ENCODE measurements at places on chromosomes 5 and 9. TPM values are rescaled to one million over a fixed set of nuclear protein-coding genes. Genes with fewer than 3 reads are reported as not detected.

DNA sequence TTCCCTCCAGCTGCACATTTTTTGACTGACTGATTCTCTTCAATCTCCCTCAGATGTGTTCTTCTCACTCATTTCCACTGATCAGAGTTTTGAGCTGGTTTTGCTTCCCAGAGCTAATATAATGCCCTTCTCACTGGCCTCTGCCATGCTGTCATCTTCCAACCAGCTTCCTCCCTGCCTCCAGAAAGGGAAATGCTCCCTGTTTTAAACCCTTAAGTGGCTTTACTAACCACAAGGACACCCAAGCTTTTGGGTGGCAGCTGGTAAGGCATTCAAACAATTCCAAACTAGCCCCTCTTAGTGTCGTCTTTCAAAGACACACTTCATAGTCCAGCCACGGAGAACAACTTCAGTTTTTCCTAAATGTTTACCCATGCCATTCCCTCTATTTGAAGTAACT is 172.5 kb downstream of the CRB2 start:
- no peak for DNase-seq
- H3K27ac ChIP-seq = no peak overlapping the region
- no peaks in the 10 kb centered on the region for H3K27me3 ChIP-seq
- H3K4me3 ChIP-seq = no peak overlapping the region

DNA sequence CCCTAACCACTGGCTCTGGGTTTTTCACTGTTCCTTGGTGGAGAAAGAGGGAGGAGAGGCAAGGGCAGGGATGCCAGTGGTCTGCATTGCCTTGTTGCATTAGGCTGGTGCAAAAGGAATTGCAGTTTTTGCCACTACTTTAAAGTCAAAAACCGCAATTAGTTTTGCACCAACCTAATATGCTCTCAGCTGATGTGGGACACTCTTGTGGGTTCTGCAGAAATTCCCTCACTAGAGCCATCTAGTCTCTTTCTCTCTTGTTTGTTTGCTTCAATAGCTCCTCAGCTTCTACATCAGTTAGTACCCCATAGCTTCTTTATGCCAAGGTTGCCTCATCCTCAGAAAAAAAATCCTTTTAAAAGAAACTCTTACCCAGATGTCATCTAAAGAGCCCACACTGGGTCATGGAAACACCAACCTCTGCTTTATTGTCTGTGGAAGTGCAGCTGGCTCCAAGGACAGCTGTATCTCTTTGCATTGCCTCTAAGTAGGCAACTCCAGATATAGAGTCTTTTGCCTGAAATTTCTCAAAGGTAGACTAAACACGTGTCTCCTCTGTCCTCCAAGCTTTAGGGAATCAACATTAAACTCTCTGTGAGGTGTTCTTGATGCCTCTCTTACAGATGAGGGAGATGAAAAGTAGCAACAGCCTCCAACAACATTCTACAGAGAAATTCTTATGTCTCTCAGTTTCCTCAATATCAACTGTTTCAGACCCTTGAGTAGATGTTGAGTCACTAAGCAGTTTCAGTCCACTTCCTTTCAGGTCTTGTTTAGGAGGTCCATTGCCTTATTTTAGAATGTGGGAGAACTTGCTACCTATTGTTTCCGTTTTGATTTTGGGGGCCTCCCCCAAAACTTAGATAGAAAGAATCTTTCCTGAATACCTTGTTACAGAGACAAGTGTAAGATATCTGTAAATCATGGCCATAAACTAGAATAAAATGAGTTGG is 84.9 kb upstream of the MEF2C start:
- no peaks in the 10 kb centered on the region for H3K4me1 ChIP-seq
- no peak overlapping the region for H3K27ac ChIP-seq
- no peaks in the 10 kb centered on the region for H3K36me3 ChIP-seq
- no peak overlapping the region for H3K4me3 ChIP-seq
- DNase-seq = no peak
- H3K27me3 ChIP-seq = peaks cover 5% of the 10 kb centered on the region

- no peaks in the 10 kb centered on the region for H3K36me3 ChIP-seq
- no peak overlapping the region for H3K27ac ChIP-seq
- no peaks in the 10 kb centered on the region for H3K4me1 ChIP-seq
- H3K4me3 ChIP-seq = no peak overlapping the region
- no peaks in the 10 kb centered on the region for H3K27me3 ChIP-seq
Measured at GRCh38 chr5:121182788-121183490, 668.7 kb upstream of the FTMT start.

- H3K4me3 ChIP-seq = no peak overlapping the region
- H3K27ac ChIP-seq = no peak overlapping the region
- no peak for DNase-seq
- no peaks in the 10 kb centered on the region for H3K27me3 ChIP-seq
Measured at GRCh38 chr5:147819261-147819770, 12.2 kb downstream of the SPINK1 start.

DNA sequence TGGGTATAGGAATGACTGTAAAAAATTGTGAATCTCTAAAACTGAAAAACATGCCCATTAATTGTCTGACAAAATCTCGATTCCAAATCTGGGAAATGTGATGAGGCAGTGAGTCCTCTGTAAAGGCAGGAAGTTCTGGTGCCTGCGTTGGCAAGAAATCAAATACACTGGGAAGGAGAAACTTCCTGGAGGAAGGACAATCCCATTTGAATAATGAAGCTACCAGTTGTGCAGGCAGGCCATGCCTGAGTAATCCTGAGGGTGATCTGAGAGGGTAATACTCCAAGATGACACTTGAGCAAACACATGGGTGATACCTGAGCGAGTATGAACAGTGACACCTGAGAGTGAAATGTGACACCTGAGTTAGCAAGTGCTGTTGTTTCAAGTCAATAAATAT is 49.7 kb downstream of the KIF24 start:
- no peaks in the 10 kb centered on the region for H3K27me3 ChIP-seq
- H3K36me3 ChIP-seq = no peaks in the 10 kb centered on the region
- no peak overlapping the region for H3K27ac ChIP-seq
- DNase-seq = no peak
- H3K4me1 ChIP-seq = no peaks in the 10 kb centered on the region

GRCh38 chr9:109270971-109271925 is 49.6 kb downstream of the EPB41L4B start:
- DNase-seq = no peak
- H3K36me3 ChIP-seq = no peaks in the 10 kb centered on the region
- no peak overlapping the region for H3K4me3 ChIP-seq
- H3K4me1 ChIP-seq = no peaks in the 10 kb centered on the region
- H3K27me3 ChIP-seq = no peaks in the 10 kb centered on the region

- H3K27me3 ChIP-seq = no peaks in the 10 kb centered on the region
- H3K4me3 ChIP-seq = no peak within 1 kb of the TSS
- DNase-seq = no peak
- no peaks in the 10 kb centered on the region for H3K36me3 ChIP-seq
Measured at GRCh38 chr5:63962279-63962678, at the start of gene HTR1A. HTR1A (minus strand) TSS chr5:63962445; CDS start chr5:63961719, 726 bp downstream.

DNA sequence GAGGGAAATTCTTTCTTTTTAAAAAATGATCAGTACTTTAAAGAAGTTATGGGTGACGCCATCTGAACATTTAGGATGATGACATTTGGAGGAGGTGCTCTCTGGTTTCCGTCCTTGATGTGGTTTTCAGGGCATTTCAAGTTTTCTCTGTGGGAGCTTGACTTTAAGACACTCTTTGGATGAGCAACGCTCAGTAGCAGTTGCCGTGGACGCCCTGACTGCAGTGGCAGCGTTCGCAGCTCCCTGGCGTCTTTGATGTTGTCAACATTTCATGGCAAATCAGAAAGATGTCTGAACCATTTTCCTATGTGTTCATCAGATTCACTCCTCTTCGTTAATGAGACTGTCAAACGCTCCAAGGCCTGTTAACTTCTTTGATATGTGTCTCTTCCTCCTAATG is 86.1 kb downstream of the ZNF354C start:
- H3K4me3 ChIP-seq = no peak overlapping the region
- H3K4me1 ChIP-seq = peaks cover 2% of the 10 kb centered on the region
- no peak for DNase-seq
- no peak overlapping the region for H3K27ac ChIP-seq
- H3K27me3 ChIP-seq = no peaks in the 10 kb centered on the region

GRCh38 chr5:150109921-150110320 is 23.6 kb upstream of the CSF1R start:
- no peaks in the 10 kb centered on the region for H3K27me3 ChIP-seq
- no peak overlapping the region for H3K27ac ChIP-seq
- H3K36me3 ChIP-seq = peaks cover 8% of the 10 kb centered on the region
- H3K4me3 ChIP-seq = no peak overlapping the region
- H3K4me1 ChIP-seq = peaks cover 30% of the 10 kb centered on the region

DNA sequence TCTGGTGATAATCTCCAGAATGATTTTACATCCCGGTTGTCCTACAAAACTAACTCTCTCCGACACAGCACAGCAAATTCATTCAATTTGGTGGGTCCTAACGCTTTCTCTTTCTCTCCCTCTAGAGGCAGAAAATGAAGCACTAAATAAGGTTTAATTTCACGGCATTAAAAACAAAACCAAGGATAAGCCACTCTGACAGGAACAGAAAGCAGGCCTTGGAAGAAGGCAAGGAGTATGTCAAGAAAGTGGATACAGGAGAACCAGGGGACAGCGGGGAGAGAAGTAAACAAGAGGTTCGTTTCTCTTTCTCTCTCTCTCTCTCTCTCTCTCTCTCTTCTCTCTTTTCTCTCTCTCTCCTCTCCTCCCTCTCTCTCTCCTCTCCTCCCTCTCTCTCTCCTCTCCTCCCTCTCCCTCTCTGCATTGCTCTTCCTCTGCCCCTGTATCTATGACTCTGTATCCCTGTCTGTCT is 49.8 kb downstream of the EBF1 start:
- DNase-seq = peak; percentile 83
- H3K27me3 ChIP-seq = no peaks in the 10 kb centered on the region
- H3K4me3 ChIP-seq = peak overlapping the region; percentile 16
- H3K27ac ChIP-seq = peak overlapping the region; percentile 76

- peak overlapping the region; percentile 5 for H3K27ac ChIP-seq
- DNase-seq = no peak
- no peak overlapping the region for H3K4me3 ChIP-seq
Measured at GRCh38 chr9:35661756-35662350, 3.1 kb downstream of the ARHGEF39 start.

DNA sequence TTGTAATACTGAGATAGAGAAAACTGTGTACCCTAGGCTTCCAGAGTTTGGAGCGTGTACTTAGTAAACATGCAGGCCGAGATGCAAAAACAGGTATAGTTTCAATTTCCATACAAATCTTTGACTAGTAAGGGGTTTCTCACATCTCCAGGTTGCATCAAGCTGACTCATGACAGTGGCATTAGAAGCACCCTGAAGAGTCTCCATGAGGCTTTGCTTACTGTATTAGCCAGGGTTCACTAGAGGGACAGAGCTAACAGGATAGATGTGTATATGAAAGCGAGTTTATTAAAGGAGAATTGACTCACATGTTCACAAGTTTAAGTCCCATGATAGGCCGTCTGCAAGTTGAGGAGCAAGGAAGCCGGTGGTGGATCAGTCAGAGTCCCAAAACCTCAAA is 275.3 kb upstream of the CDH6 start:
- DNase-seq = peak; percentile 85
- H3K4me1 ChIP-seq = no peaks in the 10 kb centered on the region
- H3K27ac ChIP-seq = no peak overlapping the region
- no peaks in the 10 kb centered on the region for H3K36me3 ChIP-seq
- H3K4me3 ChIP-seq = no peak overlapping the region

DNA sequence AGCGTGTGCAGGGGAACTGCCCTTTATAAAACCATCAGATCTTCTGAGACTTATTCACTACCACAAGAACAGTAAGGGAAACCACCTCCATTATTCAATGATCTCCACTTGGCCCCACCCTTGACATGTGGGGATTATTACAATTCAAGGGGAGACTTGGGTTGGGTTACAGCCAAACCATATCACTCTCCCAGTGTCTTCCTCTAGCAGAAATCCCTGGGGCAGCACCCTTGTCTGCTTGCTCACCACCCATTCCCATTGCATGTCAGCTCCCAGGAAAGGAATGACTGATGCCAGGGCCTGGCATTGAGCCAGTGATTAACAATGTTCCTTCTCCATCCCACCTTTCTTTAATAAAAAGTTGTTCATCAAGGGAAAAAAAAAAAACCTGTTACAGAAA is 199.0 kb downstream of the IRX1 start:
- H3K4me3 ChIP-seq = no peak overlapping the region
- H3K4me1 ChIP-seq = no peaks in the 10 kb centered on the region
- no peaks in the 10 kb centered on the region for H3K36me3 ChIP-seq
- no peaks in the 10 kb centered on the region for H3K27me3 ChIP-seq
- H3K27ac ChIP-seq = no peak overlapping the region

DNA sequence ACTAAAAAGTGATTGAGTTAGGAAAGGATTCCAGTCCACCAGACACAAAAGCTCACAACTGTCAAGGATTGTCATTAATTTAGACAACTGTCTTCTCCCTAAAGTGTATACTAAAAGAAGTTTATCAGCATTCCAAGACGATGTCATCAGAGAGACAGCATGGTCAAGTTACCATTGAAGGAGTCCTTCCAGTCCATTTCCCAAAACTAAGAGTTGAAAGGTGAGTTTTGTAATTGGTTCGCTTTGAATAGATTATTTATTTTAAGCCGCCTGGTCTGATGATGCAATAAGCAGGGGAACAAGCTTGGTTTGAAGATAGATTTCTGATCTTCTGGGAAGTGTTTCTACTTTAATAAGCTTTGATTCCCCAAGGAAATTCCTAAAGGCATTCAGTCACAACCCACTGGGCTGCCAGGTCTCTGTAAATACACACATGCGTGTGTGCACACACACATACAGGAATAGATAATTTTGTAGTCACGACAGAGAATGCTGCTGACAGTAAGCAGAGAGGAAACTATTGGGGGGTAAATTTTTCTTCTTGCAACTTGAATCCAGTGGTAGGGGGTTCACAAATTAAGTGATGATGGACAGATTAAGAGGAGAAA is 234.8 kb downstream of the PIK3R1 start:
- DNase-seq = peak; percentile 72
- no peaks in the 10 kb centered on the region for H3K4me1 ChIP-seq
- no peak overlapping the region for H3K27ac ChIP-seq
- H3K36me3 ChIP-seq = no peaks in the 10 kb centered on the region
- no peaks in the 10 kb centered on the region for H3K27me3 ChIP-seq

DNA sequence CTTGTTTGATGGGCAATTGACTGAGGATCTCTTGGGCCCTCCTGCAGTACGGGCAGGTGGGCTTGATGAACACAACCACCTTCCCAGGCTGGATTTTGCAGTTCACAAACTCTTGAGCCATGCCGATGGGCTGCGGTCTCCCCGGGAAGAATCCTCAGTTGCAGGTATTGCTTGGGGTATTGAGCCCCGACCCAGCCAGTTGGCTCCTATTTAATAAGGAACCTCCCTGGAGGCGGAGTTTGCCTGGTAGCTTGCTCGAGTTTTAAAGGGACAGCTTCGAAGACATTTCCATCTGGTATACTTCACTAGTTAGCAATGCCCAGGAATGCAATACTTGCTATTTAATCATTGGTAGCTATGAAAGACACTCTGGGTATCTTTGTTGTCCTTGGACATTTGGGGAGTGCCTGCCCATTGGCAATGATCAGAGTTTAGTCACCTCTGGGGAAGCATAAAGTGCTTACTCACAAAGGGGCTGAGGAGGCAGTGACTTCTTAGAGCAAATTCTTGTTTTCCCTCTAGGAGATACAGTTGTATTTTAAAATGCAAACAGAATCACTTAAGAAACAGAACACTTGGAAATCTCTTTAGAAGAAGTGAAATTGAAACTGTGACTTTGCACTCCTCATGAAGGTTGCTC is at the start of gene GLRX:
Gene GLRX (minus strand): TSS at position 185 of the 640 bp plus-strand sequence. CDS start 64 bp downstream, at position 121.
- peak; percentile 94 for DNase-seq
- peak within 1 kb of the TSS; percentile 85 for H3K4me3 ChIP-seq
- H3K27ac ChIP-seq = peak within 1 kb of the TSS; percentile 93
- no peaks in the 10 kb centered on the region for H3K27me3 ChIP-seq
- H3K4me1 ChIP-seq = peaks cover 13% of the 10 kb centered on the region

Gene PTGES
- 16.7 TPM for total RNA-seq

Gene SOX30
- under 0.01 TPM for total RNA-seq

Gene GCNT4
- 1.8 TPM for total RNA-seq

Gene PRDM9
- total RNA-seq = not detected

Gene SWI5
- total RNA-seq = 35.7 TPM

Gene SLC34A1
- not detected for total RNA-seq
